ENCODE measurements at places on chromosomes 3 and 15. TPM values are rescaled to one million over a fixed set of nuclear protein-coding genes. Genes with fewer than 3 reads are reported as not detected.

The ROPN1B gene
- not detected for total RNA-seq

The SLCO3A1 gene
- total RNA-seq, result 24.5 TPM

The SI gene
- total RNA-seq, result not detected

The SH2D7 gene
- not detected for total RNA-seq

The ANKRD63 gene
- total RNA-seq, result 0.20 TPM

The MME gene
- total RNA-seq, result not detected

The UPK1B gene
- total RNA-seq, result 11.8 TPM

The STAB1 gene
- total RNA-seq, result 0.17 TPM

The OXSM gene
- total RNA-seq, result 15.8 TPM

The BOC gene
- 5.3 TPM for total RNA-seq

The TBL1XR1 gene
- 16.2 TPM for total RNA-seq

The CCRL2 gene
- total RNA-seq, result 0.08 TPM

The GOLGA8J gene
- total RNA-seq, result not detected

The ARPIN gene
- 14.2 TPM for total RNA-seq

The STX19 gene
- not detected for total RNA-seq

The CERS3 gene
- total RNA-seq, result not detected
